ENCODE measurements at places on chromosomes 2 and 18. TPM values are rescaled to one million over a fixed set of nuclear protein-coding genes. Genes with fewer than 3 reads are reported as not detected.
A peak's percentile ranks its signal among the peaks of the same experiment; 100 is the strongest.

Gene BCL11A
- total RNA-seq = 65.4 TPM

Gene ZFAND2B
- total RNA-seq = 87.8 TPM

Gene LRRTM1
- not detected for total RNA-seq

DNA sequence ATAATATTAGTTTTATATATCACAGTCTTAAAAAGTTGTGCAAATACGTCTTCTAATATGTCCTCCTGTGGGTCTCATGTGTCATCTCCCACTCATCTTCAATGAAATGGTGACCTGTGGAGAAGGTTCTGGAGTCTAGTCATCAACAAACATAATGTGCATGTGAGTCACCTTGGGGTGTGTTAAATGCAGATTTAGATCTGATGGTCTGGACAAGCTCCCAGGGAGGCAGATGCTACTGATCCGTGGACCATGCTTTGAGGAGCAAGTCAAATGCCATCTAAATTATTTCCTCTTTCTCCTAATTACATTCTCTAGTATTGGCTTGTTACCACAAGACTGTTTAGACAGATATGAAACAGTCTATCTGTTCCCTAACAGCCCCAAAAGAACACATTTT, 210.9 kb downstream of the CD226 start:
- no peak for DNase-seq

Gene TXNDC2
- not detected for total RNA-seq

DNA sequence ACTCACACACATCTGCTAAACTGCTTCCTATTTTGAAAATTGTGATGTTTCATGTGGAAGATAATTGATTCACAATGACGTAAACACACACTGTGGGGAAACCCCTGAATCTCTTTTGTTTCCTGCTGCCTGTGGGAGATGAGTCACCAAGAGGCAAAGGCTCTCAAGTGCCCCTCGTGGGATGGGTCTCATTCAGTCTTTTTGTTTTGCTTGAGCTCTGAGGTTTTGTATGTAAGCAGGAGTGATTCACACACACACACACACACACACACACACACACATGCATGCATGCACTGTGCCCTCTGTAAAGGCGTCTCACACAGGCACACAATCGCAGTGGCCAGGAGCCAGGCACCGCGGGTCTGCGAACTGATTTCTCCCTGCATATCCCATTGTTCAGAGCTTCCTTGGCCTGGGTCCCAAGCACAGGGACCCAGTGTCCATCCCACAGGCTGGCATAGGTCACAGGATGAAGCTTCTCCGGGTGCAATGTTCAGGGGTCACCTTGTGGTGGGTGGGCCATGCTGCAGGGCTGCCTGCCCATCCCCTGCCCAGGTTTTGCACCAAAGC, 12.1 kb upstream of the ARHGEF4 start:
- DNase-seq = peak; percentile 89

Gene MEP1B
- total RNA-seq = not detected

GRCh38 chr2:11234309-11234708, 79.0 kb downstream of the SLC66A3 start:
- no peak for DNase-seq

Gene L3MBTL4
- 8.1 TPM for total RNA-seq

- DNase-seq = no peak
Measured at GRCh38 chr2:125634662-125635061, 1021.3 kb upstream of the GYPC start.

Gene PSMA8
- total RNA-seq = under 0.01 TPM

DNA sequence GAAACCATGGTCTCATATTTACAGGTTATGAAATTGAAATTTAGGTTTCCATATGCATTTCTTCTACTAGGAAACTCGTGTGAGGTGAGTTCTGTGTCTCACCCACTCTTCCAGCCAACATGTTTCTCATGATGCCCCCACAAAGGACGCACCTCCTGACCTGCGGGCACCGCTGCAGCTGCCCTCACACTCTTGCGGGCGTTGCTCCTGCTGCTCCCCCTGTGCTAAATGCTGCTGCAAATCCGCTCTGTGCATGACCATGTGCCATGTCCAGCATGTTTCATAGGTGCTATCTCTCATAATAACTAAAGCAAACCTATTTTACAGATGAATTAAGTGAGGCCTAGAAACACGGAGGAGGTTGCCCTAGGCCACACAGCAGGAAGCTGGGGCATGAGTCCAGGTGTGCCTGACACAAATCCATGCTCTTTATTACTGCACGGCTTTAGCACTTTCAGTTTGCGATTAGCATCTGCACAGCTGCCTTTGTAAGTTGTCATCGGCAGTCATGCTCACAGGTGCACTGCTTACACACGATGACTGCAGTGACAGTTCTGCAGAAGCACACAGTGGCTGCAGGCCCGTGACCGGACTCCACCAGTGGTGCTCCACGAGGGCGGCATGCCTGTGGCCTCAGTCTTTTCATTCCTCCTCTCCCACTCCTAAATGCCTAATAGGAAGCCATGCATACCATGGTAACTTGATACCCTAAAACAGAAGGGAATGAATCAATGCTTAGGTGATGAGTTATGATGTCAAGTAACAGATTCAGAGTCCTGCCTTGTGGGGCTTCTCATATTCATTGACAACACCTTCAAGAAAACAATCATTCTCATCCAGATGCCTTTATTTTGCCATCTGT, 14.9 kb upstream of the GALR1 start:
- no peak for DNase-seq

DNA sequence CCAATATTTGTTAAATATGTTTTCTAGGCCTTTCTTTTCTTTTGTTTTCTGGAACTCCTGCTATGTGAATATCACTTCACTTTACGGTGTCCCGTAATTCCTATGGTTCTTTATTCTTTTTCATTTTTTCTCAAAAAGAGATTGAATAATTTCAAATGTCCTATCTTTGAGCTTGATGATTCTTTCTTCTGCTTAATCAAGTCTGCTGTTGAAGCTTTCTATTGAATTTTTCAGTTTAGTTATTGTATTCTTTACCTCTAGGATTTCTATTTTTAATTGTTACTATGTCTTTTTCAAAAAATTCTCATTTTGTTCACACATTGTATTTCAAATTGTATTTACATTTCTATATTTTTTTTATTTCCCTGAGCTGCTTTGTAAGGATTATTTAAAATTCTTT, 45.5 kb upstream of the COL3A1 start:
- no peak for DNase-seq

DNA sequence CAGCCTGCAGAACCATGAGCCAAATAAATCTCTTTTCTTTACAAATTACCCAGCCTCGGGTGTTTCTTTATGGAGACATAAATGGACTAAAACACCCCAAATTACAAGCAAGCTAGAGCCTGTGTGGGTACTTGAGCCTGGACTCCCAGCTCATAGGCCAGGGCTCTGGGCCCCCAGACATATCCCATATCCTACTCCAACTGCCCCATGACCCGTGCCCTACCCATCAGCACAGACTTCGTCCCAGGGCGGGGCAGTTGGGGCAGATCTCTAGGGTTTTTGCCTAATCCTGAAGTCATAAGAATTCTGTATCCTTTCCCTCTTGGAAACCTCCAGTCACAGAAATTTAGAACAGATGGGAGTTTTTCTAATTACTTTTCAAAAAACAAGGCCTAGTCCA, 90.7 kb downstream of the DDX1 start:
- no peak for DNase-seq

GRCh38 chr2:105756435-105756834, 11.7 kb downstream of the NCK2 start:
- no peak for DNase-seq

- DNase-seq = no peak
Measured at GRCh38 chr2:239113615-239114014, 265.7 kb downstream of the TWIST2 start.

- no peak for DNase-seq
Measured at GRCh38 chr2:126676221-126677175, 20.5 kb downstream of the GYPC start.

DNA sequence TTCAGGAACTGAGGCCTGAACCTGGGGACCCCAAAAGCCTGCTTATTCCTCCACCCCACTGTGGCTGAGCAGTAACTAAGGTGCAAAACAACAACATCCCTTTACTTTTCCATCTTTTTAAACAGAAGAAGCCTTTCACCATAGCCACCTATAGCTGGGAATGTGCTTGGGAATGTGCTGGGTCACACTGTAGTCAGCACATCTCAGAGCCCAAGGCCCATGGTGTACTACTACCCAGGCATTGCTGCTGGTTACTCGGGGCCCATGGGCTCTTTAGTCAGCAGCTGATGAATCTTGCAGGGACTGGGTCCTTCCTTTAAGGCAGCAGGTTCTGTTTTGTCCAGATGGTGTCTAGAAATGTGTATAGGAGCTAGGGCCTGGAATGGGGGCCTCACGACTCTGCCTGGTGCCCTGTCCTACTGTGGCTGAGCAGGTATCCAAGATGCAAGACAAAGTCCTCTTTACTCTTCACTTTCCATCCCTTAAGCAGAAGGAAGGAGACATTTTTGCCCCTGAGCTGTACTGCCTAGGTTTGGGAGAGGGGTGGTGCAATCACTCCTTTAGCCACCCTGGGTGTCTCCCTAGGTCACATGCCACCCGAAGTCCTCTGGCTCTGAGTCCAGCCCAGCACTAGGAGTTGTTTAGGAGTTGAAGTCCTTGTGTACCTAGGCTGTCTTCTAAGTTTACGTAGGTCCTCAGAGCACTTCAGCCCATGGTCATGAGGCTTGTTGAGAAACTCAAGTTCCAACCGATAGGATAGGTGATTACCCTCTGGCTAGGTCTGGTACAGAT, 70.1 kb downstream of the OXER1 start:
- no peak for DNase-seq

GRCh38 chr2:99722476-99722875, 232.7 kb upstream of the REV1 start:
- DNase-seq = no peak

DNA sequence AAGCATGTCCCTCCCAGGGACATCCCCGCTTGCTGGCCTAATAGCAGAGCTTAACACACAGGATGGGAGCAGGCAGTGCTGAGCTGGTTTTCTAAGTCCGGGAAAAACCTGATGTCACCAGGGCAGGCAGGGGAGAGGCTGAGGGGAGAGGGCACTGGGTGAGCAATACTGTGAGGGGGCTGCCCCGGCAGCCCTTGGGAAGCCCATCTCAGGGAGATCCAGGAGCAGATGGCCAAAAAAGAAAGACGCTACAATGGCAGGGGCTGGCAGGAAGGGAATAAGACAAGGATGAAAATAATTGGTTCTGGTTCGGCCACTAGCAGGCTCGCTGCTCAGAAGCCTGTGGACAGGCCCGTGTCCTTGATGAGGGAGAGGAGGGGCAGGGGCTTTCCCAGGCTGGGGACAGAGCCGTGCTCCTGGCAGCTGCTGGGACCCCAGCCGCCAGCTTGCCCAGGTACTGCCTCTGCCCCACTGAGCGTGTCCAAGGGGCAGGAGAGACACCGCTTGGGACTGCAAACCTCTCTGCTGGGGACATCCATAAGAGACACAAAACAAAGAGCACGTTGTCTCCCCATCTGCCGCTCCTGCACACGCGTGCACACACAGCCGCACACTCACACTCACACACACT, 30.2 kb downstream of the SMAD7 start:
- DNase-seq = no peak

- no peak for DNase-seq
Measured at GRCh38 chr2:177872286-177872685, 200.3 kb downstream of the PDE11A start.

Gene DUSP11
- total RNA-seq = 18.6 TPM

GRCh38 chr18:41406834-41407233, 548.2 kb upstream of the PIK3C3 start:
- DNase-seq = no peak

Gene SPC25
- total RNA-seq = 0.27 TPM

GRCh38 chr2:29207352-29208148, 92.3 kb downstream of the CLIP4 start:
- no peak for DNase-seq

- no peak for DNase-seq
Measured at GRCh38 chr2:6564326-6564725, 301.4 kb downstream of the CMPK2 start.

- no peak for DNase-seq
Measured at GRCh38 chr2:29235411-29235810, 120.2 kb downstream of the CLIP4 start.

Gene DSG2
- total RNA-seq = 16.7 TPM

- DNase-seq = no peak
Measured at GRCh38 chr18:7914834-7915670, 347.9 kb downstream of the PTPRM start.

DNA sequence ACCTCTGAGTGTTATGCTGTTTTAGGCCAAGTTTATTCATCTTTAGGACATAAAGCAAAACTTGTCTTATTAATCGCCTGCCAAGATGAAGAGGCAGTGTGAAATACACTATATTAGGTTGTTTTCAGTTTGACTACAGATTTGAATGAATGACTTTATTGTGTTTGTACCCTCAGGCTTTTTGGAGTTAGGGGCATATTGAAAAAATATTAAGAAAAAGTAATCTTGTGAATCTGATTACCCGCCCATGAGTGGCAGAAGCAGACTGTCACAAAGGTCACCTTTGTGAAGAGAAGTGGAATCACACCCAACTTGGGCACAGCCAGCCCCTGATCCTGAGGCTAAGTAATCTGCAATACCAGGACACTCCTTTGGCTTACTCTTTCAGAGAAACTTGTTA, 382.5 kb downstream of the NYAP2 start:
- no peak for DNase-seq

DNA sequence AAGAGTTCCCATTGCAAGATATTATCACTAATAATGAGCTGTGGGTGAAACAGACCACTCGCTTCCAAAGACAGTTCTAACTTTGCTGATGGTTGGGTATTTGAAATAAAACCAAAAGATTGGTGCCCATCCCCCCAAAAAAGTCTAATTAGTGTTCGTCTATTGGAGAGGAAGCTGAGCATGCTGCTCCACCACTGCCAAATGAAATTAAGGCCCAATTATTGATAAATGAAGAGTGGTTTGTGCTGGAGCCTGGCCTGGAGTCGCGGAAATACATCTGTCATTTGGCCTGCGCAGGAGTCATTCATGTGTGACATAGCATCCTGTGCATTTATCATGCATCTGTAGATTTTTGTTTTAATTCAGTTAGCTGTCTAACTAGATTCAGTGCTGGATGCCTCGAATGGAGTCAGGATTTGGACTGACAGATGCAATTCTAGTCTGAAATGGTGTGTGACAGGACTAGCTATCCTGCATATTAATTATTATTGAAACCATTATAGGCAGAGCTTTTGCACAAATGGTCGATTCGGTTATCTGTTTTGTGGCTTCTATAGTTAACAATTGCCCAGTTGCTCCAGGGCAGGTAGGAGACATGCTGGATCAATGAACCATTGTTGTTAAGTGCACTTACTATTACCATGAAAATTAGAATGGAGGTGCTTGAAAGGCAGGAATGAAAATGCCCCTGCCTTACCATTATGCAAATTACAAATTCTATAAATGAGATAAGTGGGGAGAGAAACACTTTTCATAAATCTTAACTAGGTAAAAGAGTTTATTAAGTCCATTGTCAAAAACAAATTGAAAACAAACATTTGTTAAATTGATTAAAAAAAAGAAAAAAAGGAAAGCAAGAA, 450.4 kb upstream of the TCF4 start:
- no peak for DNase-seq

- DNase-seq = no peak
Measured at GRCh38 chr18:13308369-13308768, 89.8 kb downstream of the LDLRAD4 start.
